Kidney capillary endothelial cell (primary cell): ENCODE measurements at places on chromosomes 13 and 19.

- DNase-seq, result no peak
Observed at GRCh38 chr19:55149078-55150003, at the start of gene TNNT1. Gene TNNT1, minus strand, starts transcription at chr19:55149206. Its CDS starts 2,049 bp downstream, at chr19:55147157.

DNA sequence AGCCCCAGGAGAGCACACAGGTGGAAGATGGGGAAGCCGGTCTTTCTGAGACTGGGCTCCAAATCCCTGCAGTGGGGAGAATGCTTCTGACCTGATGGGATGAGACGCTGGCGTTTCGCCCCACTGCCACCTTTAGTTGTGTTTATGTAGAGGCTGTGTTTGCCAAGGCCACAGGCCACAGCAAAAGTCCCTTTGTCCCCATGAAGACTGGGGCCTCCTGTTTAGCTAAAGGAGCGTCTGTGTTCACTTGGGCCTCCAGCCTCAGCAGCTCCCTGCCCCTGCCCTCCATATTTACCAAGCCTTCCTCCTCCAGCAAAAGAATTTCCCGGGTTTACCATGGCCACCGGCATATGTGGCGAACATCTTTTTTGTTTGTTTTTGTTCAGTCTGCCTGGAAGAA is 10.4 kb upstream of the KLK14 start:
- DNase-seq, result no peak

- DNase-seq, result no peak
Observed at GRCh38 chr19:11041966-11042627, 47.2 kb upstream of the LDLR start.

DNA sequence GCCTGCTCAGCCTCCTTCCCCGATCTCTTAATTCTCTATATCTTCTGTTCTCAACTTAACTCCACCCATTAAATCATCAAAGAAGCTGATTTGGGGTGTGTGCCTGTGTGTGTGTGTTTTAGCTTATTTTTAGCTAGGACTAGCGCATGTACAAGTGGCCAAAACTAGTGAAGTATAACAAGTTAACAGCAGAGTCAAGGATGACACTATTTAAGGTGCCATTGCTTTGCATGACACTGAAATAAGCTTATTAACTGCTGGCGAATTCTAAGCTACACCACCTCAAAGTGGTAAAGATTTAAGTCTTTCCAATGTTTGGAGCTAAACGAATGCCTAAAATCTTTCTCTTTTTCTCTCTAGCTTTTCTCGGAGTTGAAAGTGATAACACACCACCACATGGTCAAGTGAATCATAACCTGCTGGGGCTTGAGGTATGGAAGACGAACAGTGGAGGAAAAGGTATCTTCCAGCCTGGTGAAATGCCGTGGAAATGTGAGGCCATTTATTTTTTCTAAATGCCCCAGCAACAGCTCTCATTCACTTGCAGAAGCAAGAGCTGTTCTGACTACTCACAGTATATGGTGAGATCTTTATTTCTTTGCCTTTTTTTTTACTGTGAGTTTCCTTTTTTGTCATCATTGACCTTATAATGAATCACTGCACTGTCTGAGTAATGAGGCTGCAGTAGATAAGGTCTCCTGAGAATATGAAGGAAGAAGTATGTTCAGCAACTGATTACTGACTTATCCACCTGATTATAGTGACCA is 570.3 kb downstream of the PCDH9 start:
- DNase-seq, result peak; percentile 85

GRCh38 chr13:47858042-47859025 is 142.7 kb downstream of the SUCLA2 start:
- no peak for DNase-seq

DNA sequence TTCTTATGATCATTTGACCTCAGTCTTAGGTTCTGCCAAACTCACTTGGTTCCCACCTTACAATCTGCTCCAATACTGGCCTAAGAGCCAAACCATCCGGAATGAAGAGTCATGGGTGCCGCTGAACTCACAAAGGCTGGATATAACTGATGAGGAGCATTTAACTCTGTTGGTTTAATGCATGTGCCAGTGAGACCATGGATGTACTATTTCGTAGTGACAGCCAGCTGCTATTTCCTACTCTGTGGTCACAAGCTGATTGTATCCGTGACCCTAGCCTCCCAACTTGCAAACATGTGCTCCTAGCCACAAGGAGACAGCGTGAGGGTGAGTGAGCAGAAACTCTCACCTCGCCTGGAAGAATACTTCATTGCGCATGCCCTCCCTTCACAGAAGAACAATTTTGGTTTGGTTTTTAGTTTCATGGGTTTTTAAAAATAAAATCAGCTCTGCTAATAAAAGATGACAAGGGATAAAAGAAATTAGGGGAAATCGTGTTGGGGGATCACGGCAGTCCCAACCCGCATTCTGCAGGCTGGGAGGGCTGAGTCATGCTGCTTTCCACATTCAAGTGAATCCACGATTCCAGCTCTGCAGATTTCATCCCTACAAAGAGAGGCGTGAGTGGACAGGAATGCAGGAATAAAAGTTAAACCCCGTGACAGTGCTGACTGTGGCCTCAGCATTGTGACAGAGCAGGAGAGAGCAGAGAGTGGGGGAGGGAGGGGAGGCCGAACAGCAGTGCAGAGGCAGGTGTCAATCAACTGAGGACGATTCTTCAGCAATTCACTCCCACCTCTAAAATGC is 66.8 kb upstream of the RAP2A start:
- DNase-seq, result no peak

- no peak for DNase-seq
Observed at GRCh38 chr13:85657942-85658341, 141.3 kb downstream of the SLITRK6 start.

DNA sequence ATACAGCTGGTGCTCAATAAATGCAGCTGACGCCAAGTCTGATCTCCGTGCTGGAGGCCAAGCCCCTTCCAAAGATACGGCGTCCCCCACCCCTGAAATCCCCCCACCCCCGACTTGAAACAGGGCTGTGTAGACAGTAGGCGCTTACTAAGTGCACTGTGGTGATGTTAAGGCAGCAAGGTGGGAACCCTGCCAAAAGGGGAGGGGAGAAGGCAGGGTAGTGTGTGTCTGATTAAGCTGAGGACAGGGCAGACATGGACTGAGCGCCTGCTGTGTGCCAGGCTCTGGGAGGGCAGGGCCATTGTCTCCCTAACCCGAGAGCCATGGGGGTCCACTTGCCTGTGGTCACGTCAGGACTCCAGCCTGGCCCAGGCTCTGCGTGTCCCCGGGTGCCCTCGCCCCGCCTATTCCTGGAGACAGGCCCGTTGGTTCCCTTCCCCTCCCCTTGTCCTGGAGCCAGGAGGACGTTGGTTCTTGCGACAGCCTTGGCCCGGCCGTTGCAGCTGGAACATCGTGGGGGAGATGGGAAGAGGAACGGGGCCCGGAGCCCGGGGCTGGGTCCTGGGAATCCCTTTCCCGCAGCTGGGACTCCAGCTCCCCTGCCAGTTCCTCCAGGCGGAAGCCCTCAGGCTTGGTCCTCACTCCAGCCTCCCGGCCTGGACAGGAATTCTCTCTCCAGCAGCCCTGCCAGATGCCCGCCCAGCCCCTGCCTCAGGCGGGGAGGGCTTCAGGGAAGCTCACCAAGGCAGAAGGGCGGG is 1.7 kb upstream of the ELANE start:
- DNase-seq, result no peak

DNA sequence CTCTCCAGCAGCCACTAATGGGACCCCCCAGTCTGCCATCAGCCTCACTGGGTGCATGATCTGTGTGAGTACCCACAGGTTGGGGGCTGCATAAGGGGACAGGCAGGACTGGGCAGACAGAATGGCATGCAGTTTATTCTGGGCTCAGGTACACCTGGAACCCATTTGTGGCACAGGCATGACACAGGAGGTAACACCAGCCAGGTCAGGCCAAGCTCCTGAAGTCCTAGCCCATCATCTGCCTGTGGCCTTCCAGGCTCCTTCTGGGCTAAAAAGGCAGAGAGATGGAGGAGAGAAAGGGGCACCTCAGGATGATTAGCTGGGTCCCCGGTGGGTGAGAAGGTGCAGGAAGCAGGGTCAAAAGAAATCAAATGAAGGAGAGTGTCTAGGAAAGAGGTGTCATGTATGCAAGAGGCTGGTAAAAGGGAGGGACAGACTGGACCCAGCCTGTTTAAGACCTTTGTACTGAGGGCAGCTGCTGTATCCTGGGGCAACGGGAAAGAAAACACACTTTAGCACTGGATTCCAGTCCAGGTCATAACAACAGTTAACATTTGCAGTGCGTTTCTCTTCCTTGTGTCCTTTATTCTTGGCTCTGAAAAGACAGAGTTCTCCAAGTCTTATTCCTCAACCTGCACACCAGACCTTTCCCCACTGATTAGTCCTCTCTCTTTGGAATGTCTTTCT is 20.2 kb upstream of the DGKH start:
- DNase-seq, result no peak

DNA sequence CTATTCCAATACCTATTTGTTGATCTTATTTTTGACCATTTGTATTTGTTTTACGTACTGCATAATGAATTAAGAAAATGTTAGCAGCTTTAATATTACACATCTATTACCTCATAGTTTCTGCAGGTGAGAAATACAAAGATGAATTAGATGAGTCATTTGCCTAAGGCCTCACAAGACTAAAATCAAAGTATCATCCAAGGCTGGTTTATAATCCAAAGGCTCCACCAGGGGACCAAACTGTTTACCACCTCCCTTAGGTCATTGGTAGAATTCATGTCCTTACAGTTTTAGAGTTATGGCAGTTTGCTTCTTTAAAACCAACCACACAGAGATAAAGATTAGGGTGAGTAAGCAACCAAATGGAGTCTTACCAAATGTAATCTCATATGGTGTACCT is 848.1 kb downstream of the SLITRK6 start:
- no peak for DNase-seq

GRCh38 chr13:104740641-104741222 is 1674.5 kb upstream of the SLC10A2 start:
- no peak for DNase-seq

DNA sequence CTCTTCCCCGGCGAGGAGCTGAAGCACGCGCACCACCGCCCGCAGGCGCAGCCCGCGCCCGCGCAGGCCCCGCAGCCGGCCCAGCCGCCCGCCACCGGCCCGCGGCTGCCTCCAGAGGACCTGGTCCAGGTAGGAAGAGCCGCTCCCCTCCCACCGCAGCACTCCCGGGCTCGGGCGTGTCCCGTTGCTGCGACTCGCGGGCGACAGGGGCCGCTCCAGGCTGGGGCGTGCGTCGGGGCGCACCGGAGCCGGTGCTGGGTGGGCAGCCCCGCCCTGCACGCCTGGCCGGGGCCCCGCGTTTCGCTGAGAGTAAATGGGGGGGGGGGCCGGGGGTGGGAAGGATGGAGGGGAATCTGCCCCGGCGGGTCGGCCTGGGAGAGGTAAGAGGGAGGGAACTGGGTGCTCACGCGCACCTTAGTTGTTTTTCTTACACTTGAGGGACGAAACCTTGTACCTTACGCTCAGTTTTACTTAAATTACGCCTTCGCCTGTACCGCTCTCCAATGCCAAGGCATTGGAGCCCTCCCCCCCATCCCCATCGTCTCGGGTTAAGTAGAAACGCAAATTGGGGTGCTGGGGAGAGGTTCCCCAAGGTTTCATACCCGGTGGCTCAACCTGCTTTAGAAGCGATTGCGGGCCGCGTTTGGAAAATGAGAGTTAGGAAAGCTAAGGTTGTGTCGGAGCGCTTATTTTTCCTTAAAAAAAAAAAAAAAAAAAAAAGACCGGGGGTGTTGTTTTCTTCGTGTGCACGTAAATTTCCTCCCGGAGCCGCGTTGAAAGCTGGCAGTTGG is 850 bp downstream of the KLF5 start:
- peak; percentile 26 for DNase-seq

- DNase-seq, result no peak
Observed at GRCh38 chr13:57352114-57352513, 185.1 kb downstream of the PRR20E start.

DNA sequence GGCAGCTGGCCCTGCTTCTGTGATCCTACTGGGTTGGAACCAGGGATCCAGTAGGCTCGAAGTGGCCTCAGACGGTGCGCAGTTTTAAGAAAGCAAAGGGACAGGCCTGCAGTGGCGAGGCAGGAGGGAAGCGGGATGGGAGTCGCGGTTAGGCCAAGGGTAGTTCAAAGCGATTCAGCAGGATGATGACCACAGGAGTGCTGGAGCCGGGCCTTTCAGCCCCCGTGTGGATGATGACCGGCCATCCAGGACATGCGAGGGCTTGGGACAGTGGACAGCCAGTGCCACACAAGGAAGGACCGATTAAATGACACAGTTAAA is 854 bp downstream of the RNASEH2B start:
- DNase-seq, result peak; percentile 41

DNA sequence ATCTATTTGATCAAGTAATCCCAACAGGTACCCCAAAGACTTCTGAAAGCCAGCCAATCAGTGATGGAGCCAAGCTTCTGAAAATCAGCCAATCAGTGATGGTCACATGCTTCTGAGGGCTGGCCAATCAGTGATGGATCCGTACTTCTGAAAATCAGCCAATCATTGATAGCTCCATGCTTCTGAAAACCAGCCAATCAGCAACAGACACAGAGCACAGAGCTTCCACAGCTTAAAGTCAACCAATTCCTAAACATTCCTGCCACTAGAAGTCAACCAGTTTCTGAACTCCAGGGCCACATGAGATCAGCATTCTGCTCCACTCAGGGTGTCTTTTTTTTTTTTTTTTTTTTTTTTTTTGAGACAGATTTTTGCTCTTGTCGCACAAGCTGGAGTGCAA is 8.2 kb upstream of the HSD17B14 start:
- DNase-seq, result peak; percentile 24

DNA sequence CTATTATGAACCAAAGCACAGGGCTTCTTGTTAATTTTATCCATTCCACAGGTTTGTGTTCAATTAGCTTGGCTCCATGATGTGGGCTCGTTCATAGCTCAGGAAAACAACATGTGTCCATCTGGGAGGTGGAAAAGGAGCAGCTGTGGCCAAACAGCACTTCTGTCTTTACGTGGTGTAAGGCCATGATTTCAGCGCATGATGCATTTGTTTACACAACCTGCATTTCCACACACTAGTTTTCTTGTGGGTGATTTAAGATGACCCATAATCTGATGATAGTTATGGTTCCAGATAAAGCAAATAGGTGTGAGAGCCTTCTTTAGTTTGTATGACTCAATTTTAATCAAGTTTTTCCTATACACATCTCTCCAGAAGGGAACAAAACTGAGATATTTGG is 101.7 kb downstream of the TNFRSF19 start:
- DNase-seq, result no peak

- DNase-seq, result no peak
Observed at GRCh38 chr19:23393121-23393520, 2.1 kb downstream of the ZNF91 start.

GRCh38 chr13:23268441-23268840 is 87.7 kb downstream of the SGCG start:
- DNase-seq, result no peak
